ENCODE measurements at places on chromosomes 4 and X.

GRCh38 chr4:100754751-100755150, 236.9 kb upstream of the EMCN start:
- DNase-seq: no peak

GRCh38 chr4:58144721-58145120, 1034.5 kb upstream of the IGFBP7 start:
- no peak for DNase-seq

DNA sequence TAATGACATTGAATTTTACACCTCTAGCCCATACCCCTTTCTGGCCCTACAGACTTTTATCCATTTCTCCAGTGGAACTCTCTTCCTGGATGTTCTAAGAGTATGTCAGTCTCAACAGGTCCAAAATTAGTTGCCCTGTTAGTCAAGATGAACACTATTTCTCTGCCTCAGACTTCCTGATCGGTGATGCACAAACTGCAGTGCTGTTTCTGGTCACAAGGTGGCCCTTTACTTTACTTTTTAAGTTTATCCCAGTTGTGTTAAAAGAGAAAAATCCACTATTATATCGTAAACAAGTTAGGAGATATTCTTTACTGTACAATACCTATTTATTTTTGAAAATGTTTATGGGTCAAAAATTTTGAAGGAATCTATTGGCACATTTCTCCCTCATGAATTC, 13.1 kb downstream of the TCEAL7 start:
- DNase-seq: no peak

DNA sequence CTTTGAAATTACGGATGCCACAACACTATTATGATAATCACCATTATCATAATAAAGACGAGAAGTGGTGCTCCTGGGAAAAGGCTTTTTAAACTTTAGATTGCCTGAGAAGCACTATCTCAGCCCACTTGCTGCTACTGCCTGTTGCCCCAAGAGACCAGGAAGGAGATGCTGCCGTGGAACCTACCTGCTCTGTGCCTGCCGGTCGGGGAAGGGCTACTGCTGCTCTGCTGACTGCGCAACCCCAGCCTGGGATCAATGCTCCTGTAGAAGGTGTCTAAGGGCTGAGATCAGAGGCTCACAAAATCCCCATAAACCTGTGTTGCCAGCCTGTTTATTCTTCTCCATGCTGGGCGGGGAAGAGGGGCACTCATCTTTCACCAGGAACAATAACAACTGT, 145.3 kb upstream of the VCX3B start:
- DNase-seq: no peak

DNA sequence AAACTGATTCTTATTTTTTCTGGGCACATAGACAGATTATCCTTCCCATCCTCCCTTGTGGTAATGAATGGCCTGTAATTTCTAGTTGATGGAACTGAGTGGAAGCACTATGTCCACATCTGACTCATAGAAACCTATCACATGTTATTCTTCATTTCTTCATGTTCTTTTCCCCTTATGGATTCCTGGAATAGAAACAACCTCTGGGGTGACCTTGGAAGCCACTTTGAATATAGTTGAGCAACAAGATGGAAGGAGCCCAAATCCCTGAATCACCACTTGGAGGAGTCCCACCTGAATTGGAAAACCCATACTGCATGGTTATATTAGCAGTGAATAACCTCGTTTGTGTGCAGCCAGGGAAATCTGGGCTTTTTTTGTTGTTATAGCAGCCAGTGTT, 137.8 kb downstream of the MID1IP1 start:
- DNase-seq: no peak

- DNase-seq: no peak
These were observed 315.7 kb upstream of the SPOCK3 start for GRCh38 chr4:167550021-167550420.

GRCh38 chrX:137387646-137388045, 178.3 kb upstream of the ZIC3 start:
- DNase-seq: no peak

- no peak for DNase-seq
These were observed 7.4 kb downstream of the AFF1 start for GRCh38 chr4:86942185-86942666.

- no peak for DNase-seq
These were observed 152.7 kb downstream of the TEX11 start for GRCh38 chrX:70755850-70756249.

DNA sequence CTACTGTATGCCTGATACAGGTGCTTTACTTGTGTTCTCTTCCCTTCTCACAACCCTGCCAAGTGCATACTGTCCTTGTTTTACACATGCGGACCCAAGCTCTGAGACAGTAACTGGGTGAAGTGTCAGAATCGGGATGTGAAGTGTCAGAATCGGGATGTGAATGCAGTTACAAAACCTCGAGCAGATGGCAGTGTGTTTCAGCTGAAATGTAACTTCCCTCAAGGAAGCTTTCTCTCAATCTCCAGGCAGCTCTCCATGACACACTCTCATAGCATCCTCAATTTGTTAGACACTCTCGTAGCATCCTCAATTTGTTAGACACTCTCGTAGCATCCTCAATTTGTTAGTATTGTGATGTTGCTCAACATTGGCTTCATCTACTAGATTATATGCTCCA, 1.1 kb upstream of the HPSE start:
- no peak for DNase-seq

DNA sequence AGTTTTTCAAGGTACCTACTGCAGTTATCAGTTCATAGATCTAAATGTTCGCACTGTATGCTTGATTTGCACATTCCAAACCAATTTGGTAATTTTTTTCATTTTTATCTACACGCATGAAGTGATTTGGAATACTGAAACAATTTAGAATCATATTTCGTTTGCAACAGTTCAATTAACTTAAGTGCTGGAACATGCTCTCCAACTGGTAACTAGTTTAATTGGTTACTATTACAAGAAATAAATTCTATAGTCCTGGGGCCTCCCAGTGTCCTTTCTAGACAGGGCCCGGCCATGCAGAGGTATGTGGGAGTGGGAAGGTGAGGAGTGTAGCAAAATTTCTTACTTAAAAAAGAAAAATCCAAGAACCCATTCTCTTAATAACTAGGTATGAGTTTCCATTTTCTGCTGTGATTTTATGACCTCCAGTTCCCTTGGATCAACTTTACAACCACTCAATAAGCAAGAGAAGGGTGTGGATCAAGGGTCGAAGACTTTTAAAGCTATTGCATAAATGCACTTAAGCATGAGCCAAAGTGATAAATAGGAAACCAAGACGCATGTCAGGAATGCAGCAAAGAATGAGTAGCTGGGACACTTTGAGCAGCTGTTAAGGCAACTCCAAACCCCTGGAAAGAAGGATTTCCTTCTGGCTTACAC, 106.9 kb downstream of the PPARGC1A start:
- DNase-seq: peak; percentile 29

DNA sequence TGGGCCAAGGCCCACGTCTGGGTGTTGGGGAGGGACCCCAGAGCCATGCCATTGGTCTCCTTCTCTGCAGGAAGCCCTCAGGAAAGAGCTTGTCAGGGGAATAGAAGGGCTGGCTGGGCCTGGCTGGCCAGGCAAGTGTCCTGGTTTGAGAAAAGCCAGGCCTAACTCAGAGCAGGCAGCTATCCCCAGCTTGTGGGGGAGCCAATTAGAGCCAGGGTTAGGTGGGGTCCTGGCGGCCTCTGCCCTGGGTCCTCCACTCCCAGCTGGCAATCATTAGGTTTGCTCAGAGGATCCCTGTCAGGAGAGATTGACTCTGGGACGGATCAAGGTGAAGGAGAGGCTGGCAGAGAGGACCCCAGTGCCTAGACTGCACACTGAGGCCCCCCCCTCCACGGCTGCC, 64.8 kb downstream of the PJA1 start:
- DNase-seq: no peak

- no peak for DNase-seq
These were observed 638.4 kb downstream of the IL1RAPL1 start for GRCh38 chrX:29225670-29226069.

- no peak for DNase-seq
These were observed 320.6 kb upstream of the PPARGC1A start for GRCh38 chr4:24210332-24210902.

DNA sequence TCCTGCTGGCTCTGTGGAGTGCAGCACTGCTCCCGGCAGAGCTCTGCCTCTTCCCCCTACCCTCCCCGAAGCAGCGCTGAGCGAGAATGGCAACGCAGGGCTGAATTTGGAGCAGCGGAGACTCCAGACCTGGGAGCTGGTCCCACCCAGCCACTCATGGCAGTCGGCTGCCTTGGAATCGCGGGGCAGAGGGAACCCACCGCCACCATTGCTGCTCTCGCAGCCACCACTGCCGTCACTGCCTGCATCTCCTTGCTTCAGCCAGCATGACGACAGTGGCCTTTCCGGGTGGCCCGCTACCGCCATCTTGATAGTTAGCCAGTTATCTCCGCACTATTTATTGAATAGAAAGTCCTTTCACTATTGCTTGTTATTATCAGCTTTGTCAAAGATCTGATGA, 321.5 kb upstream of the POU3F4 start:
- DNase-seq: no peak

DNA sequence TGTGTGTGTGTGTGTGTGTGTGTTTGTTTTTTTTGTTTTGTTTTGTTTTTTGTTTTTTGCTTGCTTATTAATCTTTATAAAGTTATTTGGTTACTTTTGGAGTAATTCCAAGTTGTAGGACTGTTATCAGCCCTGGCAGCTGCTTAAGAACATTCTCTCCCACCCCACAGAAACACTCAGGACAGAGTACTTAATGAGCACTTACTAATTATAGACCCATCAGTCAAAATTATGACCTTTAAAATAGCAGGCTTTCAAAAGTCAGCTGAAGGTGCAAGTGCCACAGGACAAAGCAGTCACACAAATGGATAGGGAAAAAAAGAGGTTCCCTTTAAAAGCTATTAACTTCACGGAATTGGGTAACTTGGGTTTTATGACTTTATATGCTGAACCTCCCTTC, 69.0 kb downstream of the BEND2 start:
- DNase-seq: no peak

DNA sequence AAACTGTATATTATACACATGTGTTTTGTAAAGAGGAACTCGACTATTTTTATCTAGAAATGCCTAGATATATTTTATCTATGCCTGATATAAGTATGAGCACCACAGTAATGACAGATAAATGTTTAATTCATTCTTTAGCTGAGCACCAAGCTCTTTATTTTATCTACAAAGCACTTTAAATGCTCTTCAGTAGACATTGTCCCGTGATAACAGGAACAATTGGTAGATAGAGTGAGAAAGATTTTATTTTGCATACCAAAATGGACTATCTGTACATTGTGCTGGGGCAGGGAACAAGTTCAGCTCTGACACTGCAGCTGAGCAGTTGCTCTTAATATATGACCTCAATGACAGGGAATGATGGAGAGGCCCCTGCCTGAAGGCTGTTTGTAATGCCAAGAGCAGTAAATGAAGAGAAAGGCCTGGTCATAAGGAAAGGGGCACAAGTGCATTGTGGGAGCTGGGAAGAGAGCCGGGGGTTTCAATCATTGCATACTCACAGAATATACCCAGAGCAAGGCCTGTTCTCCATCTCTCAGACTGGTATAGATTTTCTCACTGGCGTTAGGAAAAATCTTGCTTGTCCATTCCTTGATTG, 57.3 kb downstream of the SEPTIN11 start:
- no peak for DNase-seq

- no peak for DNase-seq
These were observed 47.9 kb downstream of the MAD2L1 start for GRCh38 chr4:120018786-120019185.

- no peak for DNase-seq
These were observed 90.8 kb downstream of the SHISA3 start for GRCh38 chr4:42488114-42488513.

GRCh38 chr4:76407440-76408119, 13.4 kb downstream of the CCDC158 start:
- no peak for DNase-seq

DNA sequence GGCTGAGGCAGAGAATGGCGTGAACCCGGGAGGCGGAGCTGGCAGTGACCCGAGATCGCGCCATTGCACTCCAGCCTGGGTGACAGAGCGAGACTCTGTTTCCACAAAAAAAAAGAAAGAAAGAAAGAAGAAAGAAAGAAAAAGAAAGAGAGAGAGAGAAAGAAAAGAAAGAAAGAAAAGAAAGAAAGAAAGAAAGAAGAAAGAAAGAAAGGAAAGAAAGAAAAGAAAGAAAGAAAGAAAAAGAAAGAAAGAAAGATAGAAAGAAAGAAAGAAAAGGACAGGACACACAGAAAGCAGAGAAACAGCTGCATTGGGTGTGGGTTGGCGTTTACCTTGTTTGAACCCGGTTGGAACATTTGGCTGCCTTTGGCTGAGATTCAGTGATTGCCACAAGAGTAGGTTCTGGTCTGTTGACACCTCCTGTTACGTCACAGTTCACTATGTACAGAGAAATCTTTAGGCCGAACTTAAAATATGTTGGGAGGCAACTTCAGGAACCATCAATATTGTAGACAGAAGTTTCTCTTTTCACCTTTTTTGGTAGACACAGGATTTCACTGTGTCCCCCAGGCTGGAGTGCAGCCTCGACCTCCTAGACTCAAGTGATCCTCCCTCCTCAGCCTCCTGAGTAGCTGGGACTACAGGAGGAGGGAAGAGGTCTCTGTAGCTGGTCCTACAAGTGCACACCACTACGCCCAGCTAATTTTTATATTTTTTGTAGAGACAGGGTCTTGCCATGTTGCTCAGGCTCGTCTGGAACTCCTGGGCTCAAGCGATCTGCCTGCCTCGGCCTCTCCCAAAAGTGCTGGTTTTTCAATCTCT, 16.3 kb upstream of the PLCXD1 start:
- DNase-seq: no peak

GRCh38 chr4:155802190-155802959, 43.6 kb downstream of the GUCY1B1 start:
- no peak for DNase-seq

GRCh38 chr4:100056701-100057100, 106.6 kb upstream of the H2AZ1 start:
- DNase-seq: no peak

All from renal pelvis (tissue), 12 donors.